A549 treated with RU486 at 1 μM for 4 hours (cell line): ENCODE measurements at places on chromosomes 7 and 10. TPM values are rescaled to one million over a fixed set of nuclear protein-coding genes. Genes with fewer than 3 reads are reported as not detected.

The ZNF503 gene
- 8.8 to 14.5 TPM (median 13.8 TPM) in 5 replicates for total RNA-seq

The ACTA2 gene
- 17.8 to 22.4 TPM (median 18.3 TPM) in 5 replicates for total RNA-seq

The TRIM50 gene
- not detected in 5 replicates for total RNA-seq

The NAT16 gene
- 0.06 to 0.15 TPM (median 0.14 TPM) in 5 replicates for total RNA-seq

The VSIR gene
- total RNA-seq: 20.8 to 33.9 TPM (median 26.7 TPM) in 5 replicates

The SPOCK2 gene
- 0.17 to 0.46 TPM (median 0.35 TPM) in 5 replicates for total RNA-seq

The ARF5 gene
- 156 to 204 TPM (median 163 TPM) in 5 replicates for total RNA-seq

The TEX36 gene
- total RNA-seq: not detected in 5 replicates

The CHN2 gene
- total RNA-seq: 0.07 to 0.27 TPM in 2 of 5 replicates, not detected in the others

The TAS2R4 gene
- total RNA-seq: 0.09 to 0.27 TPM (median 0.15 TPM) in 5 replicates

The CFAP69 gene
- 1.3 to 4.3 TPM (median 1.8 TPM) in 5 replicates for total RNA-seq

The NODAL gene
- total RNA-seq: not detected in 5 replicates
